ENCODE measurements at places on chromosomes 16 and 17.

DNA sequence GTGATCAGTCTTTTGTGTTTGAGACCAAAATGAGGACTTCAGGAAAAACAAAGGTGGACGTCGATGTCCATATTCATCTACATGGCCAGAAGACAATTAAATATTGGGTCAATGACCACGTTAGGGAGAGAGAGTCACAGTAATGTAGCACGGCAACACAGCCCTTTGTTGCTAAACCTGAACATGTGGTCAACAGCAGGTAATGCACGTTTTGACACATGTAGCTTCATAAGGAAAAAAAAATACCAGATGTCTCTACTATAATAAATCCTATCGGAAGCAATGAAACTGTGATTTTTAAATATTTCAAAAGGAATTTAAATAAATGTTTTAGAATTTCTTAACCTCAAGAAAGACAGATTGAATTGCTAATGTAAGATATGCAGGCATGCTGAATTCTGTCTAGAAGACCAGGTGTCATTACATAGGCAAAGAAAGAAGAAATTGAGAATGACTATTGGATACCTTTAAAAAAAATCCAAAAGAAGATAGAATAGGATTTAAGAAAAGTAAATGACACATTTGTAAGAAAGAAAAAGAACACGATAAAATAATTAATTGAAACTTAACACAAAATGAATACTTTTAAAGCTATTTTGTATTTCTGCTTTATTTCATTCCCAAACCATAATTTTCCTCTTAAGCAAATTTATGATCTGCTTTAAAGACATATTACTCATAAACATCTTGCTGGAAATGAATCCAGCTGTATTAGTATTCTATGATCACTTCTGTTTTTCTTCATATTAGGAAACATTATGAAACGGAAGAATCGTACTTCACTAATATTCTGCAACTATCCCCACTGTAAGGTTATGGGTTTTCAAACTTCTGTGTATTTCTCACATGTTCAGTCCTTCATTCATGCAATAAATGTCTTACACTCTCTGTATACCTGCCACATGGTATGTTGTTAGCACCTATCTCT is 30.1 kb downstream of the ABCA8 start:
- DNase-seq, result no peak

- no peak for DNase-seq
These were observed 36.7 kb downstream of the NOG start for GRCh38 chr17:56630202-56630601.

GRCh38 chr16:77206533-77206932 is 7.3 kb downstream of the SYCE1L start:
- no peak for DNase-seq

DNA sequence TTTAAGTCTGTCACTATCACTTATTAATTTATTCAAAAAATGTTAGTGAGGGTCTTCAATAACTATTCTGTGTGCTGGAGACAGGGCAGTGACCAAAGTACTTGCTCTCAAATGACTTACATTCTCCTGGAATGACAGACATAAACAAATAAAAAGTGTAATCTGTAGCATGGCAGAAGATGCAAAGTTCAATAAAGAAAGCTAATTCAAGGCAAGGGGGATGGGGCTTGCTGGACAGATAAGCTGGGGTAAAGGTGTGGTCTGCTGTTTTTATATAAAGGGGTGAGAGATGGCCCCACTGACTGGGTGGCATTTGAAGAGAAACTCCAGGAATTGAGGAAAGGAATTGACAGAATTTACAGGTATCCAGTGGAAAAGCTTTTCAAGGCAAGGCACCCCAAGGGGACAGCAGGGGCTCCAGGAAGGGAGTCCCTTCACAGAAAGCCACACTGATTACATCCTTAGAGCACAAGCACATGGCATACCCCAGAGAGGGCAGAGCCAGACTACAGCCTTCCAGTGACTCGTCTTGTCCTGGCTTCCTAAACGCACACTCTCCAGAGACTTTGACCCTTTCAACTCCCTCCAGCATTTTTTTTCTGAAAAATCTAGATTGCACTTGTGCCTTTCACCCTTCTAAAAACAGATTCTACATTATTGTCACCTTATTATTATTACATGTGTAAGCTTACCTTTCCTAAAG is 123.7 kb upstream of the HS3ST3A1 start:
- DNase-seq, result no peak

- no peak for DNase-seq
These were observed 42.8 kb downstream of the PRAC1 start for GRCh38 chr17:48679385-48680096.

DNA sequence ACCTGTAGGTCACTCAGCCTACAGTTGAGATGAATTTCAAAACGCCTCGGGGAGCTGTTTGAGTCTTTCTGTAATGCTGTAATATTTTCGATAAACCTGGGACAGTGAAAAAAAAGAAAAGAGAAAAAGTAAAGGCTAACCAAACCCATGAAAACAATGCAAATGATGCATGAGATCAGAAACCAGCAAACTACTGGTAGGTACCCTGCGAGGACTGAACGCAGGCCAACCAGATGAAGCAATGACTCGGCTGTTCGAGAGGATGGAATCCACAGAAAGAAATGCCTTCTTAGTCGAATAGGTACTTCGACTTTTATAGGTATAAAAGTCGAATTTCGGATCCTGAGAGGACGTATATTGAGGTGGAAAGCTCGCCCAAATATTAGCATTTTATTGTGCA is 509 bp upstream of the ATAD5 start:
- no peak for DNase-seq

GRCh38 chr16:84360170-84360569 is 8.2 kb upstream of the ATP2C2 start:
- DNase-seq, result no peak

DNA sequence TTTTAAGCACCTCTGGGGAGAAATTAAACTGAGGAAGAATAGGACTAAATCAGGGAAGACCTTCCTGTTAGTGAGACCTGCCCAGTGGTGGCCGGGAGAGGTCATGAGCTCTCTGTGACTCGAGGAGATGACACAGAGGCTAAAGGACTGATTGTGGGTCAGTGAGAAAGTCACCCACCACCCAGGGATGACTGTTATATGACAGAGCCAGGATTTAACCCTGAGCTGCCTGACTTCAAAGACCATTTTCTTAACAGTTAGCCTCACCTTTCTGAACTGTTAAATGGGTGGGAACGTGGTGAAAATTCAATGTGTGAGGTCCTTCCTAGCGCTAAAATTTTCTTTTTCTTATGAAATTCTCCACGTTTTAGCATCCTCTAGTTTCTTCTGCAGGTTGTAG is 72.5 kb downstream of the WSB1 start:
- no peak for DNase-seq

GRCh38 chr17:13835151-13835550 is 233.4 kb upstream of the HS3ST3A1 start:
- no peak for DNase-seq

DNA sequence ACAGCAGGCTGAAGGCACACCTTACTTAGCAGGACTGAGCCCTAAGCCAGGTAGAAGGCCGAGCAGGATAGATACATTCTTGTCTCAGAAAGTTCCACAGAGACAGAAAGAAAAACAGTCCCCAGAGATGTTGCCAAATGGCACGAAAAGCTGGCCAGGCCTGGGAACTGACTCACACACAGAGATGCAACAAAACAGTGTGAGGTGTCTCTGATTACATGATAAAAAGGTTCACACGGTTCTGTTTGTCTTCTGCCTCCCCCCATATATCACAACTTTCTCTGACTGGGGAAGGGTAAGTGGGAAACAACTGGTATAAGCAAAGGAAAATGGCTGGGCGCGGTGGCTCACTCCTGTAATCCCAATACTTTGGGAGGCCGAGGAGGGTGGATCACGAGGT is 1.7 kb downstream of the WBP2 start:
- no peak for DNase-seq

DNA sequence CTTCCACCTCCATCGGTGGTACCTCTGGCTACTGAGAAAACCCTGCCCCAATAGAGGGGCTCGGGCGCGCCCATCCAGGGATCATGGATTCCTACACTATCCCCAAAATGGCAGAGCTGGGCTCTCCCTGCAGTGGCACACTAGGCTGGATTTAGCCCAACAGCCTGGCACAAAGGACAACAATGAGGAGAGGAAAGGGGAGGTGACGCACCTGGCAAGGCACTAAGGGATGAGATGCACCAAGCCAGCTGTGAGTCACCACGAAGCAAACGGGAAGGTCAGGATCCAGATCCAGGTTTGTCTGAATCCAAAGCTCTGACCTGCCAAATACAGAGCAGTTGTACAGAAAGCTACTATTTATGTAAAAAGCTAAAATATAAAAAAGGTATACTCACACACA is 18.1 kb downstream of the UBE2O start:
- no peak for DNase-seq

- no peak for DNase-seq
These were observed 30.9 kb upstream of the MEAK7 start for GRCh38 chr16:84535408-84535807.

GRCh38 chr16:2500918-2501750 is 12.6 kb upstream of the ATP6V0C start:
- DNase-seq, result peak; percentile 95

DNA sequence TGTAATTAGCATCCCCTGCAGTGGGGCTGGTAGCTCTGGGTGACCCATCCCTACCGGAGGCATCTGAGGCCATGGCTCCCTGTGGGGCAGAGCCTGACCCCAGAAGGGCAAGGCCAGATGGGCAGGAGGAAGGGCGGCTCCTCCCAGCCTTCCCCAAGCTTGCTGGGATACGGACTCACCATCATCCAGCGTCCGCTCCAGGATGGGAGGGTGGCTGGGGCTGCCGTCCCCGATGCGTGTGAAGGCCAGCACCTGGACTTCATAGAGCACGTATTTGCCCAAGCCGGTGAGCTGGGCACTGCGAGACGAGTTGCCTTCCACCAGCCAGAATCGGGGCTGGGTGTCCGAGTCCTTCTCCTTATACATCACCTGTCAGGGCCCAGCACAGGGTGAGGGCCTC is 81.6 kb upstream of the CDC42EP4 start:
- no peak for DNase-seq

- no peak for DNase-seq
These were observed 12.3 kb upstream of the NLRC3 start for GRCh38 chr16:3589441-3589921.

GRCh38 chr17:73174126-73174525 is 9.3 kb downstream of the SSTR2 start:
- no peak for DNase-seq

- DNase-seq, result no peak
These were observed 7.4 kb downstream of the CSNK1D start for GRCh38 chr17:82266142-82266541.

GRCh38 chr17:66747578-66748275 is 87.2 kb upstream of the CACNG5 start:
- no peak for DNase-seq

- no peak for DNase-seq
These were observed 72.6 kb upstream of the CDH5 start for GRCh38 chr16:66293932-66294331.

DNA sequence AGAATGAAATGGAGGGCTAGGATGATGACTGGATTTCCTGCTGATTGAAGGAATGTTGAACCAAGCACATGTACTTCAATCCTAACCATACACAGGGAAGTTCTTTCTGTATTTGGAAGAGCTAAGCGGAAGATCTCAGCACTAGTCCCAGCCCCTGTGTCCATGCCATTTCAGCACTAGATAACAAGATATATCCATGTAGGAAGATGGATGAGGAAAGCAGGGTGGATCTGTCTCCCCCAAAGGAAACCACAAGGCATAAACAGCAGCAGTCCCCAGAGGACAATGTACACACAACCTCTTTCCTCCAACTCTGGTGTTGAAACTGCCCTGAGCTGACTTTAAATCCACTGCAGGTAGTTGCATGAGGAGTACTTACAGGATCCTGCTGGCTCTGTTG is 75.1 kb downstream of the GRIN2A start:
- DNase-seq, result no peak

DNA sequence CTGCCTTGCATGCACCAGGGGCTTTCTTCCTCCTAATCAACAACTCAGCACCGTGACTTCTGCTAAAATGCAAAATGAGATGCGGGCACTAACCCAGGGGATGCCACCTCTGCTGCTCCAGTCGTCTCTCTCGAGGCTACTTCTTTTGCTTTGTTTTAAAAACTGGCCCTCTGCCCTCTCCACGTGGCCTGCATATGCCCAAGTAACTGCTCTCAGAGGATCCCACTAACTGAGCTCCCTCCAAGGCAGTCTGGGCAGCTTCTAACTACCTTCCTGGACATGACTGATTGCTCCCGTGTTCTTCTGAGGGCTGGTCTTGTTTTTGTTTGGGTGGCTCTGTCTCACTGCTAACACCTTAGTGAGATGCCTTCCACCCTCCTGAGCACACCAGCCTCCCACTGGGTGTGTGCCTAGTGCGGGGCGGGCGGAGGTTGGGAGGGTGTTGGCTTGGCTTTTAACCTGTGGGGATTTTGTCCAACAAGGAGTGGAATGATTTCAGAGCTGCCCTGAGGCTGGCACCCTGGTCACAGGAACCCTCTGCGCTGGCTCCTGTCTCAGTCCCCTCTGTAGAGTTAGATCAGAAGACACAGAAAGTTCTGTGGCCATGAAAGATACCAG is 8.9 kb upstream of the LGALS9 start:
- DNase-seq, result no peak

DNA sequence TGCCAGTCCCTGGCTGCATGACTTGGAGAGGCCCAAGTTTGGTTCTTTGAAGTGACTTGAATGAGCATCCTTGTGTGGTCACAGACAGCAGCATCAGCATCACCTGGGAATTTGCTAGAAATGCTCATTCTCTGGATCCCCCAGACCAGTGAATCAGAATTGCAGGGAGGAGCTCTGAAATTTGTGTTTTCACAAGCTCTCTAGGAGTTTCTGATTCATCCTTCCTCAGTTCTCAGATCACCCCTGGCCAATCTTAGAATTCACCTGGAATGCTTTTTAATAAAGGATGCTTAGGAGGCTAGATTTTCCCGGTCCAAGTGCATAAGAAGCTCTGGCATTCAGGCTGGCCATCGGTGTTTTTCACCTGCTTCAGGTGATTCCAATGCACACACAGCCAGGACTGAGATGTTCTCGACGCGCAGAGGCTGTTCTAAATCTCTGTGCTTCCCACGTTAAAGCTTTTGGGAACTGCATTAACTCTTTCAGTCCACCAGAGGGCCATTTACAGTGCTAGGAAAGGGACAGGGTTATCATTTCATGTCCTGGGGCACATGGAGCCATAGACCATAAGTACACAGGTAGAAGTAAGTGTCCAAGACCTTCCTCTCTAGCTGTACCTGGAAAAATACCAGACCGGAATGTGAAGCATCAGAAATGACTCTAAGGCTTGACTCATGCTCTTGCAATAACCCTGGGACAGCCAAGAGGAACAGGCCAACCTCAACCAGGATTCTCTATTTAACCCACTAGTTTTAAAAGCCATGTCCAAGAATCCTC is 85.7 kb upstream of the XYLT1 start:
- DNase-seq, result peak; percentile 5

DNA sequence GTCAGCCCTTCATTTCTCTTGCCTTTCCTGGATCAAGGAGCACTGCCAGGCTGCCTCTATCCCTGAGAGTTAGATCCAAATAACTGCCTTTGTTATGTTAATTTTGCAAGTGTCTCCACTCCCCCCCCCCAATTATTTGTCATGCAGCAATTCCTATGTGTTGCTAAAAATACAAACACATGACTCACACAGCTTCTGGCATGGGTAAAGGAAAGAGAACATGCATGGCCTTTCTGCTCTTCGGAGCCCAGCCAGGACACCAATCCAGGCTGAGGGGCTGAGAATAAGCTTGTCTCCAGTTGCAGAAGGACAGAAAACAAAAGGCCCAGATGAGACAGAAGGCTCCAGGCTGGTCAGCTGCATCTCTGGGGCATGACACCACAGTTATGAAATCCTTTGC is 148.0 kb upstream of the TNRC6C start:
- no peak for DNase-seq

GRCh38 chr16:29819506-29819905 is 756 bp upstream of the MVP start:
- DNase-seq, result no peak
